ENCODE measurements at places on chromosomes 7 and 10.

DNA sequence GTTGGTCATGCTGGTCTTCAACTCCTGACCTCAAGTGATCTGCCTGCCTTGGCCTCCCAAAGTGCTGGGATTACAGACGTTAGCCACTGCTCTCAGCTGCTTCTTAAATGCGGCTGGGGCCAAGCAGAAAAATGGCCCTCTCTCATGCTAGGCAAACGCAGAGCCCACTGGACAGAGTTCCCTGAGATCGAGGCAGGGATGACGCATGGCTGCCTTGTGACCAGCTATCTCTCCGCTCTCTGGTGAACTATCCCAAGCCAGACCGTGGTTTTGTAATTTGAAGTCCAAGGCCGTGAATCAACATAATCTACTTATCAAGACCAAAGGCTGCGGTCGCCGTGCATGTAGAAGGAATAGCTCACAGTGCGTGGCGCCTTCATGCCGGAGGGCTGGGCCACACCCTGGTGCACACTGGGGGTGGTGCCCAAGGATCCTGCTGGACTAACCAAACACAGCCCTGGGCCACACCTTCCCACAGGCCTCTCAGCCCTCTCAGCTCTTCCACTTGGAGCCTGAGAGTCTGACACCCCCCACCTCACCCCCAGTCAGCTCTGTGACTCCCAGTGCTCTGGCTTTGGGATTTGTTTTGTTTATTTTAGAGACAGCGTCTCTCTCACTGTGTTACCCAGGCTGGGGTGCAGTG, 88.1 kb upstream of the CUX1 start:
- no peak for DNase-seq

DNA sequence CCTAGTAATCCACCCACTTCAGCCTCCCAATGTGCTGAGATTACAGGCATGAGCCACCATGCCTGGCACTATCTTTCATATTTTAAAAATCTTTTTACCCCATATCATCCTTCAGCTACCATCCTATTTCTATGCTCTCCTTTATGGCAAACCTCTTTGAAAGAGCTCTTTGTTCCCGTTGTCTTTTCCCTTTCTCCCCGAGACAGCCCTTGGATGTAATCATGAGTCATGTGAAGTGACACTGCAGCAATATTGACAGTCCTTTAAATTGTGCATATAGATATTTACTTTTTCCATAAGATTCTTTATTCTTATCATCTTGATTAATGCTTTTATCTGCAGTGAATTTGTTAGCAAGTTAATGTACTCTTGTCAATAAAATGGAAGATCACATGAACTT, 286.6 kb downstream of the ANKRD7 start:
- DNase-seq: no peak

GRCh38 chr7:104642560-104642959, 314.2 kb downstream of the LHFPL3 start:
- no peak for DNase-seq

DNA sequence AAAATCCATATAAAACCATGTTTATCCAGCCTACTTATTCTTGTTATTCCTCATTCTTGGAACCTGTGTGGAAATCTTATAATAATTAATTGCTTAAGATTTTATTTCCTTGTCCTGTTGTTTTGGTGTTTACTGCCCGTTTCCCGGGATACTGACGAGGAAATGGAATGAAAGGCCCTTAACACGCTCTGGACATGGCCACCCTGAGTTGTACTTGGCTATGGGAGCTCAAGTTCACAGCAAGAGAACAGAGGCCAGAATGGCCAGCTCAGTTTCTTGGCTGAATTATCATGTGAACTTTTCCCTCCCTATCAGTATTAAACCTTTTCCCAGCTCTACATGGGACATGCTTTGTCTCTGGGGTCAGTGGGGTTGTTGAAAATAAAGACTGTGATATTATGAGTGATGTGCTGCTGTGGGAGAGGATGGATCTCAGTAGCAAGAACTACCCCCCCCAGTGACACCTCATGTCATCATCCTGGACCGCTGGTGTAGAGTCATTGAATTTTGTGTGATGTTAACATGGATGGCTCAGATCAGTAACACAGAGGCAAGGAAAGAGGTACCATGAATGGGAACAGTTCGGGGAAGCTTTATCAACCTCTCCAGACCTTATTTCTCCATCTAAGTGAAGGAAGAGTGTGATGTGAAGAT, 87.0 kb upstream of the IGFBP3 start:
- no peak for DNase-seq

- DNase-seq: no peak
These were observed 228.9 kb upstream of the TCF7L2 start for GRCh38 chr10:112721080-112721698.

- DNase-seq: no peak
These were observed 135.6 kb downstream of the ATE1 start for GRCh38 chr10:121792198-121792597.

DNA sequence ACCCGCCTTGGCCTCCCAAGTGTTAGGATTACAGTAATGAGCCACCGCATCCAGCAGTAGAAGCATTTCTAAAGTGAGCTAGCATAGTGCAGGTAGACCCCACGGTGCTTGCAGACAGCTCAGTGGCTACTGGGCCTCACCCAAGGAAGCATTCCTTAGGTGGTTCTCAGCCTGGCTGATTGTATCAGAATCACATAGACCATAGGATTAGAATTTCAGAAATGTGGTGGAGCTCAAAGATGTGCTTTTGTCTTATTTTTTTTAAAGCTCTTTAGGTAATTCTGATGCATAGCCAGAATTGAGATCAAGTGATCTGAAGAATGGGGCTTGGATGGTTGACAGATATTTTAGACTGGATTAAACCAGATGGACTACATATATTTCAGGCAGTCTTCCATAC, 10.9 kb downstream of the ANLN start:
- no peak for DNase-seq

- DNase-seq: no peak
These were observed 170.4 kb downstream of the EGFR start for GRCh38 chr7:55189146-55189766.

DNA sequence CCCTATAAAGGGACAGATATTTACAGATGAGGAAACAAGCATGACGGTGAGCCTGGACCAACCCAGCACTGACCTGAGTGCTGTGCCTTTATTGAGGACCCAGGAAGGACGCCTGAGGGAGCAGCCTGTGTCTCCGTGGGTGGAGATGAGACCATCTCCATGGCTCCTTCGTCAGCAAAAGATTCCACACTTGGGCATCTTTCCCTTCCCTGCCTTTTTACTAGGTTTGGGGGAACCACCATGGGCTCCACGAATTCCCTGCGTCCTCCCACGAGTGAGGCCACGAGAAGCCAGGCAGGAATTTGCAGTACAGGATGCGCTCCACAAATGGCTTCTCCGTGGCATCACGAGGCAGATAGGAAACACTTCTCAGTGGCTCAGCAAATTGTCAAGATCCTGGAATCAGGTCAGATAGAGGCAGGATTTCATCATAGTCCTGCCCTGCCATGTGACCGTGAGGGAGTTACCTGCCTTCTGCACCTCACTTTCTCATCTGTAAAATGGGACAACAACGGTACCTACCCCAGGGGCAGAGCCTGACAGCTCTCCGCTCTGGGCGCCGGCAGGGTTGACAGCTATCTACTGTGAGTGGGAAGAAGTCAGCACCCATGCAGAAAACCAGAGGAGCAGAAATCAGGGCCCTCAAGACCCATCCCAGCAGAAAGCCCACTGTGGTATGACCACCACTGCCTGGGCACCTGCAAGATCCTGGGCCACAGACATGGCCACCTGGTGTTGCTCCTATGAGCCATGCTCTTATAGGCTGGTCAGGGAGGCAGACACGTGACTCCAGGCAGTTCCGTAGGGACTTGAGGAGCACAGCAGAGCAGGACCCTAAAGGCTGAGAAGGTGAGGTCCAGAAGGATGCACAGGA, 80.1 kb downstream of the GRID1 start:
- no peak for DNase-seq

DNA sequence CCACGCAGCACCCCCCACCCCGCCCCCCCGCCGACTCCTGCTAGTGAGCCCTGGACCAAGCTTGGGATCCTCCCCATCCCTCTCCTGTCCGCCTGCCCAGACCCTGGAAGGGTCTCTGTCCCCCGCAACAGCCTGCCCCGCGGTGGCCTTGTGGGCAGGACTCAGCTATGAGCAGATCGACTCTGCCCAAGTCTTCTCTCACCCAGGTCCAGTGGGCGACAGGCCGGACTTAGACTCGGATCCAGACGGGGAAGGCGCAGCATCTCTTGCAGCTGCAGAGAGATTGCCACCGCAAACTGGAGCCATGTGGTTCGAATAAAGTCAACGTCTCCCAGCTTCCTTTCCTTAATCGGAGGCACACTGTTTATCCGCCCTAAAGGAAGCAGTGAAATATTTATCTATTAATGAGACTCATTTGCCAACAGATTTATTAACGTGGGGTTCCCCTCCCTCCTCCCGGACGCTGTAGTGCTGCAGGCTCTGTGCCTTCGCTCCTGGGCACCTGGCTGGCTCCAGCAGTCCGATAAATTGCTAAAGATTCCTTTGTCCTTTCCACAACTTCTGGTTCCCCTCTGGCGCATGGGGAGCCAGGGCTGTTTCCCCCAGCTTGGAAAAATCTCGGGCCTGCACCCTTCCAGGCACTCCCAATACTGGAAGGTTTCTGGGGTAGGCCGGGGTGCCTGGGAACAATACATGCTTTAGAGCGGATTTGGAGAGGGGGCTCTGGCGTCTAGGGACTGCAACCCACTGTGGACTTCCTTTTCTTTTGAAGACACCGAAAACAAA, 634 bp upstream of the HOXA7 start:
- no peak for DNase-seq

- DNase-seq: no peak
These were observed 108.8 kb downstream of the AHR start for GRCh38 chr7:17407229-17407628.

DNA sequence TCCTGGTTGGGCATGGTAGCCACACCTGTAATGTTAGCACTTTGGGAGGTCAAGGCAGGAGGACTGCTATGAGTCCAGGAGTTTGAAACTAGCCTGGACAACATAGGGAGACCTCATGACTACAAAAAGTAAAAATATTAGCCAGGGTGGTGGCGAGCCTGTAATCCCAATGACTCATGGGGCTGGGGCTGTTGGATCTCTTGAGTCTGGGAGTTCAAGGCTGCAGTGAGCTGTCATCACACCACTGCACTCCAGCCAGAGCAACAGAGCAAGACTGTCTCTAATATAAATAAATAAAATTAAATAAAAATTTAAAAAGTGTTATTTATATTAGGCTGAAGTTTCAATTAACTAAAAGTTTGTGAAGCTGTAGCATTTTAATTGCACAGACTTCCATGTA, 207.3 kb downstream of the NXPH1 start:
- no peak for DNase-seq

- DNase-seq: no peak
These were observed 28.8 kb downstream of the PTPRN2 start for GRCh38 chr7:158558816-158559215.

GRCh38 chr10:124022066-124022465, 71.3 kb downstream of the CHST15 start:
- DNase-seq: no peak

DNA sequence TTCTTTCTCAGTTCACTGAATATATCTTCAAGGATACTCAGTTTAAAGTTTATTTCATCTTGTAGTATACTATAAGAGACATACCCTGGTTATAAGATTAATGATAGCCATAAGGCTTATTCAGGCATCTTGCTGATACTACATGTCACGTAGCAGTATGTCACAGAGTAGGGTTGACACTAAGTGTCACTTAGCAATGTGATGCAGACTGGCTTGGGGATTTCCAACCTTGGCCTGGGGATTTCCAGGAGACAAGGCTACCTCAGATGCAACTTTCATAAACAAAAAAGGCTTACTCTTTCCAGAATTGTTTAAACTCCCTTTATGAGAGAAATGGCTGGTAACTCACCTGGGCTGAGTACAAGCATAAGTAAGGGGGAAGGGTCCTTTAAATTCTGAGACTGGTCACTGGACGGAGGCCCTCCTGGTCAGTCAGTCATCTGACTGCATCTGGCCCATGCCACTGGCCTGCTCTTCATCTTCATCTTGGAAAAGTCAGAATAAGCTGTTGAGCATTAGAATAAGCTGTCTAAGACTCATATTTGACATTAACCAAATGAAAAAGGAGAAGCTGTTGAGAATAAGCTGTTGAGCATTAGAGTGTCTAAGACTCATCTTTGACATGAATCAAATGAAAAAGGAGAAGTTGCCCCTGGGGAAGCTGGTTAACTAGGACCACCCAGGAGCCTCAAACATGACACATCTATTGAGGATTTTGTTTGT, 9.5 kb downstream of the SLC13A1 start:
- DNase-seq: no peak

DNA sequence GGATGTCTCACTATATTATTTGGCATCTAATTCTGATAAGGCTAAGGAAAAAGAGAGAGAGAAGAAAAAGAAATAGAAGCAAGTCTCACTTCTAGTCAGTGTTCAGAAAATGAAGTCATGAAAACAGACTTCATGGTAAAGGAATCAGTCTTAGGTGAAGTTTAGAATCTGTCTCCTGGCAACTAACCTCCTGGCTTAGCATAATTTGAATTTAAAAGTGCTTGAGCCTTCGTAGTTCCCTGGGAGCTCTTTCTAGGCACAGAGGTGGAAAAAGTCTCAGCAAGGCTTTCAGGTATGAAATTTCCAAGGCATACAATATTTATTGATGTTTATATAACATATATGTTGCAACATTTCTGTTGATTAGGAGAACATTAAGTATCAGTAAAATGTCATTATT, 10.4 kb downstream of the CHRM2 start:
- DNase-seq: no peak

DNA sequence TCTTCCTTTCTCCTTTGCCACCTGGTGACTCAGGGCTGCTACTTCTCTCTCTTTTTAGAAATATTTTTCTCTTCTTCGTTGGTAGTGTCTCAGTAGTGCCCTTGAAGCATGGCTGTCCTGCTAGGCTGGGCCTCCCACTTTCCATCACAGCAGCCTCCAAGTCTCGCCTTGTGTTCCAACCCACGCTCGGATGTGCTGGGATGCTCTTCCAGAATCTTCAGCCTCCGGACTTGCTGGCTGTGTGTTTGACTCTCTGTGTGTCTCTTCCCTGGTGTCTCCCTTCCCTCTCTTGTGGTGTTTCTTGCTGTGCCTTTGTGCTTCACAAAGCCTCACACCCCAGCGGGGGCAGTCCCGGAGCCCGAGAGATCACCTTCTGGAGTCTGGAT, 100.5 kb downstream of the INPP5A start:
- no peak for DNase-seq

- DNase-seq: no peak
These were observed 52.4 kb upstream of the TMEM140 start for GRCh38 chr7:135095450-135095849.

DNA sequence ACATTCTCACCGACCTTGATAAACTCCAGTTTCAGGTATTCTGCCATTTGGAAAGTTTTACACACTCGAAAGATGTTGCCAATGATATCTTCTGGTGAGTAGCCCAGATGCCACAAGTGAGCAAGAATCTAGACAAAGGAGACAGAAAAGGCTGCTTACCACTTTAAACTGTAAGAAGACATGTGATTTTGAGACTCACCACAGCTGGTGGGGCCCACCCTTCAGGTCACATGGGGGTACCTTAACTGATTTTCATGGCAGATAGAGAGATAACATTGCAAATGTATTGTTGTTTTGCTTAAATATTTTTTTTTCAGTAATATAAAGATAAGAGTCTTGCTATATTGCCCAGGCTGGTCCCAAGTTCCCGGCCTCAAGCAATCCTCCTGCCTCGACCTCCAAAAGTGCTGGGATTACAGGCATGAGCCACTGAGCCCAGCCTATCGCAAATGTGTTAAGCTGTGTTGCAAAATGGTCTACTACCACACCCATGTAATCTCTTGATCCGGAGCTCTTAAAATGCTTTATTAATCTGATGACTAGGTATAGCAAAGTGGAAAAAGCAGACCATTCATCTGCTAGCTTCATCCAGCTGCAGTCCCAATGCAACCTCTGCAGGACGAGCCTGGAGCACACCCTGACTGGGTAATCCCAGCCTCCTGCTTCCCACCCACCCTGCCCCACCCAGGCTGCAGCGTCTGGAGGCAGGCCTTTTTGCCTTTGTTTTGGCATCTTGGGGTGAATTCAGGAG, 18.5 kb downstream of the RFC2 start:
- DNase-seq: no peak
